ENCODE measurements at places on chromosomes 1 and 21.

DNA sequence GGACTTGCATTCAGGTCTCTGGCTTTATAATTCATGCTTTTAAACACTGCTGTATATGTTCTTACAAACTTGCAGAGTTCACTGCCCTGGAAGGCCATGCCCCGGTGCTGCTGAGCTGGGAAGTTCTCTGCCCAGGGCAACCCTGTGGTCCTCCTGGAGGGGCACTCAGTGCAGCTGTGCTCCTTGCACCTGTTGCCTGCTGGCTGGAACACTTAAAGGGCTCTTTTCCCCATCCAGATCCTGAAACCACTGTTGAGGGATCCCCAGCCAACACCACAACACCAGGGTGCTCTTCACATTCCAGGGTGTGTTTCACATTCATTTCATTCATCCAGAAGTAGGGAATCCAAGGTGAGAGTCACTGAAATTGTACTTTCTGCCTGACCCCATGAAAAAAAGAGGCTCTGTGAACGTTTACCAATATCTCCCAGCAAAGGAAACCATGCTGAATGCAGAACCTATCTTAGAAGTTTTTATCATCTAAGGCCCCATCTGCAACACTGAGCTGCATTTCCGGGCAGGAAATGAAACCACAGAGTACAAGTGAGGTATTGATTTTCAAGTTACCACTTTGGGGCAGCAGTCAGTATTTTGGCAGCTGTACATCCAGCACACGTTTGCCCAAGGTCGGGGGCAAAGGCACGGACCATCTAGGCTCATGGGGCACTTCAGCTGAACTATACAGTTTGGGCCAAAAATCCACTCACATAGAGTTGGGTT, 16.4 kb upstream of the KIAA0040 start:
- H3K27me3 ChIP-seq = no peaks in the 10 kb centered on the region
- H3K4me1 ChIP-seq = peaks cover 46% of the 10 kb centered on the region
- peak; percentile 40 for DNase-seq
- peak overlapping the region; percentile 69 for H3K4me3 ChIP-seq
- H3K36me3 ChIP-seq = no peaks in the 10 kb centered on the region

DNA sequence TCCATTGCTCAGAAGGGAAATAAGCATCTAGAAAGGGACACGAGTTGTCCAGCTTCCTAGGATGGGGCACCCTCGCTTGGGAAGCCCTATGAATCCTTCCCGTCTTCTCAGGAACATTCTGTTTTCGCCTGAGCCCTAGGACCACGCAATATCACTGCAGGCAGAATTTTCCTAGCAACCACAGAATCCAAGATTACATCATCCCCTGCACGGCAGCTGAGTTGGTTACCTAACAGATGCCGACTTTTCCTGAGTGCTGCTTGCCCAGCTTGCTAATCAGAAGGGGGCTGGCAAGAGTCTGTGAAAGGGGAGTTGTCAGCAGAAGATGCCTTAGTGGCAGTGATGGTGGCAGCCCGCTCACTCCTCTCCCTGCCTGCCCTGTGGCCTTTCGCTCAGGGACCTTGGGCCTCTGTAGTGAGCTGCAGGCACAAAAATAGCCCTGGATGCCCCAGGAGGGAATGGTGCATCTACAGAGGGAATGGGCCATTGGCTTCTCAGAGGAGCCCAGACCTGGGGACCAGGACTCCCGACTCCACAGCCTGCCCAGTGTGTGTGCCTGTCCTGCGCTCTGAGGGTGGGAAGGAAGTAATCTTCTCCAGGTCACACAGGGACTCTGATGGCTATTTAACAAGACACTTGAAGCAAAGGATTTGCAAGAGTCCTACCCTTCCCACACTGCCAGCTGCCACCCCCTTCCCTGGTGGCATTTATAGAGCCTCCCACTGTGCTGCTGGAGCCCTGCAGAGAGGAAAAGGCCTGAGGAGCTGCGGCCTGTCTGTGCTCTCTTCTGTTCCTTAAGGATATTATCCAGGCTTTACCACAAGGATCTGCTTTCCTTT, 28.9 kb upstream of the CLSTN1 start:
- no peaks in the 10 kb centered on the region for H3K27me3 ChIP-seq
- no peak overlapping the region for H3K27ac ChIP-seq
- peaks cover 4% of the 10 kb centered on the region for H3K36me3 ChIP-seq
- no peaks in the 10 kb centered on the region for H3K4me1 ChIP-seq
- no peak for DNase-seq
- no peak overlapping the region for H3K4me3 ChIP-seq

DNA sequence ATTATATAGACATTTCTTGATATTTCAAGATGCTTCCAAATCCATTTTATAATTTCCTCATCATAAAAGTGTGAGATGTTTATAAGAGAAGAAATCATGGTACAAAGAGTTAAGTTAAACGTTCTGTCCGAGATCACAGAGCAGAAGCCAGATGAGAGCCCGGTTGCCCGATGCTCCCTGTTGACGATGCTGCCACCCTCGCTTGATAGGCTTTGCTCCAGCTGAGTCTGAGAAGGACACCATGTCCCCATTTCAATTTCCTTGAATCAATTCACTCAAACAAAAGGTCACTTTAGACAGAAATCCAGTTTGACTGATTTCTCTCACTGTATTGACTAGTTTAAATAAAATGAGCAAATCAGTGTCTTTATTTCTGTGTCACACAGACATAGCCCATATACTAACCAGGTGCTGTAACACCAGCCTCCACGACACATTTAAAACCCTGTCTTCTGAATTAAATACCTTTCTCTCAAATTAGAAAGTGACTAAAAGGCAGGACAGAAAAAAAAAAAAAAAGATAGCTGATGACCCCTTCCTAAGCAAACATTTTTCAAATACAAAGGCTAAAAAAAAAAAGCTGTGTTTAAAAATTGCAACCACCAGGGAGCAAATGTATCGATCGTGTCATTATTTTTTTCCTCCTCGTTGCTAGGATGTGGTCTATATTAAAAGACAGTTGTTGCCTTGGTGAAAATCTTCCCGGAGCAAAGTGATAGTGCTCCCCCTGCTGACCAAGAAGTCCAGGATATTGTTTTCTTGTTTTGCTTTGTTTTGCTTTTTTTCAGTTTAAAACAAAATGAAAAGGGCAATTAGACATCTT, 35.2 kb downstream of the DNASE2B start:
- no peak overlapping the region for H3K4me3 ChIP-seq
- DNase-seq = peak; percentile 56
- no peaks in the 10 kb centered on the region for H3K27me3 ChIP-seq
- peak overlapping the region; percentile 84 for H3K27ac ChIP-seq
- H3K36me3 ChIP-seq = peaks cover 6% of the 10 kb centered on the region

GRCh38 chr1:56156971-56157876, 422.1 kb downstream of the PLPP3 start:
- H3K27ac ChIP-seq = no peak overlapping the region
- H3K4me3 ChIP-seq = no peak overlapping the region
- no peaks in the 10 kb centered on the region for H3K4me1 ChIP-seq
- DNase-seq = no peak
- H3K36me3 ChIP-seq = no peaks in the 10 kb centered on the region

DNA sequence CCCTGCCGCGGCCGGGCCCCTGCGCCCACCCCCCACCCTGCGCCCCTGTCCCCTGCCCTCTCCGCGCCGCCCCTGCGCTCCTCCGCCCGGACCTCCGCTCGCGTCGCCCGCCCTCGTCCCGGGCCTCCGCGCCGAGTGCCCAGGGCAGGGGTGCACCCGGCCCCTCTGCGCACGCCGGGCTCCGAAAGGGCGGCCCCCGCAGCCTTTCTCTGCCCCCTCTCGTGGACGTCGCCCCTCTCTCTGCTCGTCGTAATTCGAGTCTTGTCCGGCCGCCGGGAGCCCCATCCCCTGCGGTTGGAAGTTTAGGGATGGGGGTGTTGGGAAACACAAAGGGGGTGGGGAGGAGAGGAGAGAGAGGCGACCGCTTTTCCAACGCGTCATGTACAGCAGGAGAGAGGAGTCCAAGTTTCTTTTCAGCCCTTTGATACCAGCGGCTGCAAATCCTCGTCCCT, 407 bp downstream of the GALNT2 start:
- peaks cover 23% of the 10 kb centered on the region for H3K4me1 ChIP-seq
- H3K27ac ChIP-seq = peak overlapping the region; percentile 65
- peaks cover 9% of the 10 kb centered on the region for H3K36me3 ChIP-seq
- DNase-seq = peak; percentile 18

GRCh38 chr1:94265011-94265422, 27.6 kb upstream of the ARHGAP29 start:
- H3K36me3 ChIP-seq = no peaks in the 10 kb centered on the region
- peaks cover 39% of the 10 kb centered on the region for H3K27me3 ChIP-seq
- no peaks in the 10 kb centered on the region for H3K4me1 ChIP-seq
- DNase-seq = no peak
- no peak overlapping the region for H3K27ac ChIP-seq
- H3K4me3 ChIP-seq = no peak overlapping the region

GRCh38 chr1:205538235-205538840, 33.9 kb downstream of the CDK18 start:
- DNase-seq = no peak
- H3K4me3 ChIP-seq = no peak overlapping the region
- H3K27ac ChIP-seq = no peak overlapping the region
- H3K36me3 ChIP-seq = no peaks in the 10 kb centered on the region

DNA sequence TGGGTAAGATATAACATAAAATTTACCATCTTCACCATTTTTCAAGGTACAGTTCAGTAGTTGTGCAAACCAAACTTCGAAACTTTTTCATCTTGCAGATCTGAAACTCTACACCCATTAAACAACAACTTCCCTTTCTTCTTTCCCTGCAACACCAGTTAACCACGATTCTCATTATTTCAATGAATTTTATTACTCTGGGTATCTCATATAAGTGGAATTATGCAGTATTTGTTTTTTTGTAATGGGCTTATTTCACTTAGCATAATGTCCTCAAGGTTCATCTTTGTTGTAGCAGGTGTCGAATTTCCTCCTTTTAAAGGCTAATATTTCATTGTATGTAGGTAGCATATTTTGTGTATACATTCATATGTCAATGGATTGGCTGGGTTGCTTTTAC, 146.1 kb downstream of the SPATA46 start:
- no peak overlapping the region for H3K4me3 ChIP-seq
- H3K27me3 ChIP-seq = peaks cover 28% of the 10 kb centered on the region
- DNase-seq = no peak
- no peaks in the 10 kb centered on the region for H3K36me3 ChIP-seq
- no peaks in the 10 kb centered on the region for H3K4me1 ChIP-seq

DNA sequence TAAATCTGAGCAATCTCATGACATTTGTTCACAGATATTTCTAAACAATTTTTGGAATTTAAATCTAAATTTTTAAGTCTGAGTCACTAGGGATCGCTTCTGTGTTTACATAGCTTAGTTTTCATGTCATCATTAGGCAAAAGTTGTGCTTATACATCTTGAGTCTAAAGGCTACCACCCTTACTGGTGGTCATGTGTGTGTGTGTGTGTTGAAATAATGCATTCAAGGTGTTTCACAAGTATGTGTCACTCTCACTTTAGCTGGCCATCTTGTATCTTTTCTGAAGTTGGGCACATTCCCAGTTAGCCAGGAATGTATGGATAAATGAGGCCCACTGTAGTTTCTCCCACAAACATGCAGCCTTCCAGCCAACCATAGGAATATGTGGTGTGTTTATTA, 1162.5 kb upstream of the PRMT6 start:
- no peaks in the 10 kb centered on the region for H3K36me3 ChIP-seq
- no peak overlapping the region for H3K4me3 ChIP-seq
- H3K27me3 ChIP-seq = no peaks in the 10 kb centered on the region

DNA sequence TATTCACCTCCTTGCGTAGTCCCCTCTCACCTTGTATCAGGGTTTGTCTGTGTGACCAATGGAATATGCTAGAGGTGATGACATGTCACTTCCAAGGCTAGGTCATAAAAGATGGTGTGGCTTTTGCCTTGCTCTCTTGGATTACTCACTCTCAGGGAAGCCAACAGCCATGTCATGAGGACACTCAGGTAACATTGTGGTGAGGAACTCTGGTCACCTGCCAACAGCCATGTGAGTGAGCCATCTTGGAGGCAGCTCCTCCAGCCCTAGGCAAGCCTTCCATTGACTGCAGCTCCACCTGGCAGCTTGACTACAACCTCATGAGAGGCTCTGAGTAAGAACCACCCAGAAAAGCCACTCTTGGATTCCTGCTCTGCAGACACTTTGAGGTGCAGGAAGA, 11.0 kb upstream of the HEYL start:
- no peaks in the 10 kb centered on the region for H3K36me3 ChIP-seq
- H3K27ac ChIP-seq = no peak overlapping the region
- no peaks in the 10 kb centered on the region for H3K4me1 ChIP-seq
- DNase-seq = no peak

DNA sequence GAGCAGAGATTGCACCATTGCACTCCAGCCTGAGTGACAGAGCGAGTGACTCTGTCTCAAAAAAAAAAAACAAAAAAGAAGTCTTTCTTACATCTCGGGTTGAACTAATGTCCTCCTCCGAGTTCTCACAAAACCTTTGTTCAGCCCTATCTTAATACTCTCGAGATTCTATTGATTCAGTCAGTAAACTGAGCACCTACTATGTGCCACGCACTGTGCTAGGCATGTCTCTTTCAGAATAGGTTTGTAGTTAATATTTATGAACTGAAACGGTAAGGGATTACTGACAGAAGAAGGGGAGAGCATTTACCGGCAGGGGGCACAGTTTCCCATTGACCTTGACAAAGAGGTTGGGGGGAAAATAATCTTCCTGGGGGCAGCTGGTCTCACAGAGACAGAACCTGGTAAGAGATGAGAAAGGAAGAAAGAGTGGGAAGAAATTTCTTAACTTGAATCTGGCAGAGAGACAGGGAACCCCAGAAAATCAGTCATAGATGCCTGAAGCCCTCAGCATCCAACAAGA, 3.4 kb downstream of the PIAS3 start:
- DNase-seq = no peak
- no peaks in the 10 kb centered on the region for H3K27me3 ChIP-seq
- no peak overlapping the region for H3K27ac ChIP-seq
- peaks cover 37% of the 10 kb centered on the region for H3K36me3 ChIP-seq

DNA sequence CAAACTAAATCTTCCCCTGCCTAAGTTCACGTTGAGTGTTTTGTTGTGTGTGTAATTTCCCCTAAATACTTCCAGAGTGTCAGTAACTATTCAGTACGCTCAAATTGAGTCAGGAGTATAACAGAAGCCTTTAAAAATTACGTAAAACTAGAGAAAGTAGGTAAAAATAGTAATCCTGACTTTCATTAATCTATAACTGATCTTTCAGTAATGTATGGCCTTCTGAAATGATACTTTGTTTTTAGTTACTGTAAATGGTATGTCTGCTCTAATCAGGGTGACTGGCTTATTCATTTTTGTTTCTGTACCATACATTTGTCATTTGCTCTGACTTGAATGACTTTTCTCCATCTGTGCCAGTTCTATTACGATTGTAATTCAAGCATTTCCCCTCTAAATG, 29.4 kb downstream of the MIER1 start:
- DNase-seq = no peak
- no peak overlapping the region for H3K4me3 ChIP-seq
- H3K27ac ChIP-seq = peak overlapping the region; percentile 75
- no peaks in the 10 kb centered on the region for H3K27me3 ChIP-seq
- H3K4me1 ChIP-seq = peaks cover 24% of the 10 kb centered on the region
- H3K36me3 ChIP-seq = peaks cover 88% of the 10 kb centered on the region

GRCh38 chr1:204003536-204003935, 69.4 kb upstream of the SOX13 start:
- peaks cover 12% of the 10 kb centered on the region for H3K27me3 ChIP-seq
- no peaks in the 10 kb centered on the region for H3K4me1 ChIP-seq
- H3K4me3 ChIP-seq = no peak overlapping the region
- DNase-seq = no peak
- H3K36me3 ChIP-seq = no peaks in the 10 kb centered on the region

GRCh38 chr1:66401244-66401643, 132.7 kb upstream of the SGIP1 start:
- peaks cover 7% of the 10 kb centered on the region for H3K4me1 ChIP-seq
- H3K27me3 ChIP-seq = no peaks in the 10 kb centered on the region

GRCh38 chr21:36098182-36098532, 28.3 kb downstream of the CBR1 start:
- H3K4me3 ChIP-seq = no peak overlapping the region
- no peak overlapping the region for H3K27ac ChIP-seq
- DNase-seq = no peak
- no peaks in the 10 kb centered on the region for H3K36me3 ChIP-seq
- peaks cover 20% of the 10 kb centered on the region for H3K27me3 ChIP-seq

All from effector memory CD8-positive, alpha-beta T cell (primary cell).